ENCODE measurements at places on chromosomes 4 and X.

DNA sequence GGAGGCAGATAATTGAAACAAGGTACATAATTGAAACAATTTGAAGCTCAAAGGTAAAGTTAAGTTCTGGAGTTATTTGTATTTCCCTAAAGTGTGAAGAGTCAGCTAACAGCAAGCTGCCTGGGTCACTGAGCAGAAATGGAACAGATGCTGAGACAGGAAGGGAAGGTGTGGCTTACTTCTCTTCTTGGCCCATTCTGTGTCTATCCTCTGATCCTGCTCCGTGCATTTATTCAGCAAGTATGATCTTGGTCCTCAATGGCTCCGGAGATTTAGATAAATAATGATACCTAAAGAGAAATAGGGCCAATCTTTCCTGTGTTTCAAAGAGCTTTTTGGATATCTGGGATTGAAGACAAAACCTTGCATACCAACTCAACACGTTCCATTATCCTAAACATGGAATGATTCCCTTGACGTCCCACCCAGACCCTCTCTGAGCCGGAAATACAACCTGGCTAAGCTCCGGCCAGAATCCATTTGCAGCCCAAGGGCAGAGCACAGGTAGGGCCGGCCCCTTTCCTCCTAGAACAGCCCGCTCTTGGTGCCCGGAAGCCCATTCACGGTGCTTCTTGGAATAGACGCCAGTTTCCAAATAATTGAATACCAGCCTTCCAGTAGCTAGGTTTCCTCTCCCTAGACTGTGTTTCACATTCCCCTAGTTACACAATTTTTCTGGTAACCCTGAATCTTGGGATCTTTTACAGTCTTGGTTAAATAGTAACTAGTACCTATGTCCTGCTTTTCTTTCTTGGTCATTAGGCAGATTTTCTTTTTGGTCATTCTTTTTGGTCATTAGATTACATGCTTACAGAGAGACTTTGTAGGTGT, 211.0 kb downstream of the NWD2 start:
- no peak for DNase-seq

DNA sequence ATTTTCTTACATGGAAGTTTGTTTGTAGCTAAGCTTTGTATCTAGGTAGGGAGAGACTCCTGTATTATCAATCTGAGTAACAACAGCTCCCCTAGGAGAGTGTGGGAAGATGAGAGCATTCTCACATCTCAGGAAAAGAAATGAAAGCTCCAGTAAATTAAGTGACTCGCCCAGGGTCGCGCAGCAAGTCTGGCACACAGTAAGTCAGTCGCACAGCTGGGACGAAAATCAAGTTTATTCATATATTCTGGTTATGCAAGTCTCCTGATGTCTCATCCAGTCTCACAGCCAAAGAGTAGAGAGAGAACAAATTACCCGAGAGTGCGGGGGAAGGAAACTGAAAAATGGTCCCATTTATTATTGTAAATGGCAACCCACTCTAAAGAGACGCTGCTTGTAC, 216.1 kb downstream of the STK32B start:
- no peak for DNase-seq

DNA sequence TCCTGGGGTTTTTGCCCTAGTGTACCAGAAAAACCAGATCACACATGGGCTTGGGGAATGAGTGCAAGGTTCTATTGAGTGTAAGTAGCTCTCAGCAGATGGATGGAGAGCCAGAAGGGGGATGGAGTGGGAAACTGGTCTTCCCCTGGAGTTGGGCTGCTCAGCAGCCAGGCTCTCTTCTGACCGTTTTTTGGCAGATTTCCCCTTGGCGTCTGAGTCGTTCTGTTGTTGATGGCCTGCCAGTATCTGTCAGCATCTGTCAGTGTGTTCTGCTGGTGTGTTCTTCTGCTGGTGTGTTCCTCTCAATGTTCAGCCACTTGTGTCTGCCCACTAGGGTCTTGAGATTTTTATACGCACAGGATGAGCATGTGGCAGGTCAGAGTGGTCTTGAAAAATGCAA, 633.9 kb upstream of the CPEB2 start:
- no peak for DNase-seq

DNA sequence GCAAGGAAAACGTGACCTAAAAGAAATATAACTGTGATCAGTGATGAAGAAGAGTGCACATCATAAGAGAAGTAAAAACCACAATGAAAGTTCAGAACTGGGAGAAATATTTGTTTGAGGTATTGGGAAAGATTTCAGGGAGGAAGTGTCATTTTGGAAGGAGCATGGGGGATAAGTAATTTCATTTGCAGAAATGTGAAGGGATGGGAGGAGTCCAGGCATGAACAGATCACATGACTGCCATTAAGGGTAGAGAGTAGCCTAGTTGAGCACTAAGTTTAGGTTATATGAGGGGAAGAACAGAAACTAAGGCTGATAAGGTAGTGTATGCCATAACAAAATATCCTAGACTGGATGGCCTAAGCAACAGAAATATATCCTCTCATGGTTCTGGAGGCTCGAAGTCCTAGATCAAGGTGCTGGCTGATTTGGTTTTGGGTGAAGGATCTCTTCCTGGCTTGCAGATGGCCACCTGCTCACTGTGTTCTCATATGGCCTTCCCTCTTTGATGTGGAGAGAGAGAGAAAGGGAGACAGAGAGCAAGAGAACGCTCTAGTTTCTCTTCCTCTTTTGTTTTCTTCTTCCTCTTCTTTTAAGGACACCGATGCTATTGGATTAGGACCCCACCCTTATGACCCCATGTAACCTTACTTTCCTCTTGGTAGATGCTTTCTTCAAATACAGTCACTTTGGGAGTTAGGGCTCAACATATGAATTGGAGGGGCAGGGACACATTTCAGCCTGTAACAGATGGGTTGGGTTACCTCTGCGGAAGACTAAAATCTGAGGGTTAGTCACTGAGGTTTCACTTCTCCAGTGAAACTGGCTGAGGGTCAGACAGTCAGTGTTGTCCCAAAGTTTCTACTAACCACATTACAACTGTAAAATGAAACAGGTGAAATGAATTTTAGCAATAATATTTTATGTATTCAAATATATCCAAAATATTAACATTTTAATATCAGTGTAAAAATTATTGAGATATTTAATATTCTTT, 77.9 kb downstream of the EGF start:
- DNase-seq, result no peak
